ENCODE measurements at places on chromosomes 1 and 21. TPM values are rescaled to one million over a fixed set of nuclear protein-coding genes. Genes with fewer than 3 reads are reported as not detected.

SYCP1 gene
- total RNA-seq = not detected

SPTA1 gene
- 1.2 TPM for total RNA-seq

DENND2C gene
- 1.5 TPM for total RNA-seq

AK5 gene
- 18.2 TPM for total RNA-seq

TFF2 gene
- total RNA-seq = not detected

PLA2G5 gene
- total RNA-seq = 0.49 TPM

KCNQ4 gene
- 1.2 TPM for total RNA-seq

GBP4 gene
- 1.2 TPM for total RNA-seq

NBPF14 gene
- 7.6 TPM for total RNA-seq

F3 gene
- total RNA-seq = 31.2 TPM

TMPRSS15 gene
- under 0.01 TPM for total RNA-seq

FNDC5 gene
- 15.0 TPM for total RNA-seq

CIART gene
- total RNA-seq = 1.7 TPM

C1orf94 gene
- total RNA-seq = 0.25 TPM

USP48 gene
- total RNA-seq = 67.9 TPM

ALPL gene
- 2.5 TPM for total RNA-seq

APCS gene
- total RNA-seq = not detected

SLC16A4 gene
- 3.7 TPM for total RNA-seq

All from temporal lobe (tissue), 4 donors.